ENCODE measurements at places on chromosomes 3 and 15. TPM values are rescaled to one million over a fixed set of nuclear protein-coding genes. Genes with fewer than 3 reads are reported as not detected.

The GOLGA8G gene
- total RNA-seq = not detected

DNA sequence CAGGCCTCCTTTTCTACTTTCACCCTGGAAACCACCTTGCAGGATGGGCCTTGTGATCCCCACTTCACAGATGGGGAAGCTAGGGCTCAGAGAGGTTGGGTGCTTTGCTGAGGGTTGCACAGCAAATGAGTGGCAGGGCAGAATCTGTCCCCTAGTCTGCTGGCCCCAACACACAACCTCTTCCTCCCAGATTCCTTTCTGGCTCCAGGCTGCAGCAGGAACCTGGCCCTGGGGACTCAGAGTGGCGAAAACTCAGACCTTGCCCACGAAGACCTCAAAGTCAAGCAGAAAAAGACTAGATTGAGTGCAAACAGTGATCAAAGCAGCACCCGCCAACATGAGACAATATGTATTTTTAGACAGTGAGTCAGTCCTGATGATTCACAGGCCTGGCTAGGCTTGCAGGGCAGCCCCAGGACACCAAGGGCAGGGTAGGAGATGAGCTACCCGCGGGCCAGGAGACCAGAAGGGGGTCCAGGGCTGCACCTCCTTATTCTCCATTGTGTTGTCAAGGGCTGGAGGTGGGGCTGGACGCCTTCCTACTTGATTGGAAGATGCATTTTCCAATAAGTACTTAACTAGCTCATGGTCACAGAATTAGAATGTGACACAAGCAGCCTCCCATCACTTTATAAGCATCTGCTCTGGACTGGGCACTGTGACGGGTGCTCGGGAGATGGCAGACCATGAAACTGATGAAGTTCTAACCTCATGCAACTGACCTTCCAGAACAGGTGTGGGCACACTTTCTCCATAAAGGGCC lies 23.9 kb downstream of the GOLGA6L2 start:
- no peak for DNase-seq
- H3K27me3 ChIP-seq = no peaks in the 10 kb centered on the region
- no peak overlapping the region for H3K27ac ChIP-seq
- H3K4me3 ChIP-seq = no peak overlapping the region
- no peaks in the 10 kb centered on the region for H3K4me1 ChIP-seq

GRCh38 chr15:29934251-29934650 lies 112.0 kb upstream of the TJP1 start:
- no peak overlapping the region for H3K4me3 ChIP-seq
- peaks cover 12% of the 10 kb centered on the region for H3K4me1 ChIP-seq
- DNase-seq = no peak

DNA sequence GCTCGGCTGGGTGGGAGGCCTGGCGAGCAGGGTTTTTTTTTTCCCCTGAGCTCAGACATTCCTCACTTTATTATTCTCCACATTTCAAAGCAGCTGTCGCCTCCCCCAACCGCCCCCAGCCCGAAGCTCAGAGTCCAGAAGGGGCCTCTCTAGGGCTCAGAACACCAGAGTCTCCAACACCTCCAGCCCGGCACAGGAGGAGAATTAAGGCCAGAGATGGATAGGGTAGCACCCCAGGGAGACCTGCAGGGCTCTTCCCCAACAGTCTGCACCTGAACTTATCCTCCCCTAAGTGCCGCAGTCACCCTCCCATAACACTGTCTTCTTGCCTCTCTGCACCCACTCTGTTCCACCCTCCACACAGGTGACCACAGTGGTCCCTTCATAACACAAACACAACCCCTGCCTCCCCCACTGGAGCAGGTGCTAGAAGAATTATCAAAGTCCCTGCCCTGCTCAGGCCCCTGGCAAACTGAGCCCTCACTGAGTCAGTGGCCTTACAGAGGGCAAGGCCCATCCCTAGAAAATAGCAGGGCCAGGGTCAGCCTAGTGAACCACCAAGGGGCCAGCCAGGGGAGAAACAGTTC lies 14.1 kb downstream of the MYL3 start:
- DNase-seq = no peak
- no peak overlapping the region for H3K4me3 ChIP-seq
- peaks cover 60% of the 10 kb centered on the region for H3K4me1 ChIP-seq
- no peaks in the 10 kb centered on the region for H3K36me3 ChIP-seq
- peak overlapping the region; percentile 81 for H3K27ac ChIP-seq

- no peak for DNase-seq
- no peak overlapping the region for H3K27ac ChIP-seq
- no peak overlapping the region for H3K4me3 ChIP-seq
Measured at GRCh38 chr15:98888820-98889479, 118.6 kb downstream of the PGPEP1L start.
